ENCODE measurements at places on chromosomes 1 and 21.

GRCh38 chr21:19340303-19340702, 936.7 kb upstream of the TMPRSS15 start:
- DNase-seq = no peak

DNA sequence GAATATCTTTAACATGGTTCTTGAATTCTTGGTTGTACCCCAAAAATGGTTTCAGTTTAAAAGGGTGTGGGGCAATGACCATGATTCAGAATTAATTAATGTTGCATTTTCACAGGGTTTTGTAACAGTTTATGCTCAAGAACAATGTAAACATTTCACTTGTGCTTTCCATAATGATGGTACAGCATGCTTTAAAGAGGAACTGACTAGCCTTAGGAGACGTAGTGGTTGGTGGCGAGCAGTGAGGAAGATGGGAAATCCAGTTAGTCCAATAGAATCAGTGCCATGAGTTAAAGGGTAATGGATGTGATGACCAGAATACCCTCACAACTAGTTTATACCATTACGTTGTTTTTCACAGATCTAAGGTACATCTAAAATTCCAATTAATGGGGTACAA, 138.0 kb downstream of the HS2ST1 start:
- no peak for DNase-seq

GRCh38 chr1:213381572-213382084, 330.6 kb downstream of the RPS6KC1 start:
- DNase-seq = peak; percentile 35

DNA sequence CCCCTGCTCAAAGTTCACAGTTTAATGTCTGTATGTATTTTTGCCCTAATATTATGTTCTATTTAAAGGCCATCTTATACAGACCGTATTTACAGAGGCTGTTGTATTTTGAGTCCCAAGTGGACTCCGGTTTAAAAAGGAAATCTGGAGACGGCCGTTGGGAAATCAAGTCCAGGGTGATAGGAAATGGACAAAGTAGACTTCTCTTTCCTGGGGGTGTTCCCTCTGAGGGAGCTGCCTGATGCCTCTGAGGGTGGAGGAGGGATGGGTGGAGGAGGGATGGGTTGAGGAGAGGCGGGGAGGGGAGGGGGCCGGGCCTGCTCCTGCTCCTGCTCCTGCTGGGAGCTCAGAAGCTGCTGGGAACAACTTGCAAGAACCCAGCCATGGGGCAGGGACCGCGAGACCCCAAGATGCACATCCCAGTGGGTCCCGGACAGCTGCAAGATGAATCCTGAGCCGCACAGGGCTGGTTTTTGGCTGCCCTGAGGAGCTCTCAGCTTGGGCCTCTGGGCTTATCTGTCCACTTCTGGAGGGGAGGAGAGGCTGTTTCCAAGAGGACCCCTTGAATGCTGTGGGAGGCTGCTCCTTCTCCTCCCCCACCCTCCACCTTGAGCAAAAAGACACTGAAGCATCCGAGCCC, 12.0 kb upstream of the ACTL8 start:
- no peak for DNase-seq

- no peak for DNase-seq
Measured at GRCh38 chr21:33828083-33828482, 87.5 kb downstream of the ATP5PO start.

GRCh38 chr21:15752763-15753407, 23.1 kb downstream of the USP25 start:
- DNase-seq = no peak

DNA sequence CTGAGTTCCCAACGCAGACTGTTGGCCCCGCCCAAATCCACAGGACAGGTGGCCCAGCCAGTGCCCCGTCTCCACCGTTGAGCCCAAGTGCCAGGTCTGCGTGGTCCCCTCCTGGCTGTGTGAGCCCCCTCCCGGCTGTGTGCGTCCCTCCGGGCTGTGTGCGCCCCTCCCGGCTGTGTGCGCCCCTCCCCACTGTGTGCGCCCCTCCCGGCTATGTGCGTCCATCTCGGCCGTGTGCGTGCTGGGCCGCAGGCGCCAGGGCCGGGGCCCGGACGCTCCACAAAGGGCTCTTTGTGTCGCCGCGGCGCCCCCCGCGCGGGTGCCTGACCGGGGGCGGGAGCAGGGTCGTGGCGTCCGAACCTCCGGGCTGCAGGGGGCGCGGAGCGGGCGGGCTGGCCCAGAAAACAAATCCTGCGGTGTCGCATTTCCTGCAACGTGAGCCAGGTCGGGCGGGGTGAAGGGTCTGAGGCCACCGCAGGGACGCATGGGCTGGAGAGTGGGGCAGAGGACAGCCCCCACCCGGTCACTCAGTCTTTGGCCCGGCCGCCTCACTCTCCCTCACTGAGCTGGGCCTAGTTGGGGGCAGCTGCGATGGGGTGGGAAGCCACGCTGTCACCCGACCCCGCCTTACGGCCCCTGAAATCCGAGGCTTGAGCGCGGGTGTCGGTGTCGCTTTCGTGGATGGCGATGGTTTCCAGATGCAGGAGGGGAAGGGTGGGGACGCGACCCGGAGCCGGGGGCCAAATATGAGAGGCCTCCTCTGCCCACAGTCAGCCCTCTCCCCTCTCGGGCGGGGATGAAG, 18.8 kb downstream of the TNFRSF25 start:
- DNase-seq = no peak
